ENCODE measurements at places on chromosomes 16 and 17. TPM values are rescaled to one million over a fixed set of nuclear protein-coding genes. Genes with fewer than 3 reads are reported as not detected.
A peak's percentile ranks its signal among the peaks of the same experiment; 100 is the strongest.

DNA sequence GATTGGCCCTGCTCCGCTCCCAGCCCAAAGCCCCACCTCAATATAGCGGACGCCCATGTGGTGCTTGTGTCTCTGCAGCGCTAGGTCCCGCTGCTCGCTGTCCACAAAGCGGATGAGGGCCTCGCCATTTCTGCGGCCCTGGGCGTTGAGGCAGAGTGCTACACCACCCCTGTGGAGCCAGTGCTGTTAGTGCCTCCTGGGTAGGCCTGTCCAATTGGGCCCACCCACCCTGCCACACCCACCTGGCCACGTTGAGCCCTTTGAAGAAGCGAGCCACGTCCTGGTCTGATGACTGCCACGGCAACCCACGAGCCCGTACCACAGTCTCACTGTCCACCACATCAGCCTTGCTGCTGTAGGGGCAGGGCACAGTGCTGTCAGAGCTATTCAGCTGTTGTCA, 3.6 kb downstream of the ESRP2 start:
- H3K27me3 ChIP-seq, result peaks cover 34% of the 10 kb centered on the region
- H3K4me3 ChIP-seq, result peak overlapping the region; percentile 22
- peaks cover 14% of the 10 kb centered on the region for H3K4me1 ChIP-seq
- no peak overlapping the region for H3K27ac ChIP-seq
- peaks cover 11% of the 10 kb centered on the region for H3K36me3 ChIP-seq
- DNase-seq, result no peak

DNA sequence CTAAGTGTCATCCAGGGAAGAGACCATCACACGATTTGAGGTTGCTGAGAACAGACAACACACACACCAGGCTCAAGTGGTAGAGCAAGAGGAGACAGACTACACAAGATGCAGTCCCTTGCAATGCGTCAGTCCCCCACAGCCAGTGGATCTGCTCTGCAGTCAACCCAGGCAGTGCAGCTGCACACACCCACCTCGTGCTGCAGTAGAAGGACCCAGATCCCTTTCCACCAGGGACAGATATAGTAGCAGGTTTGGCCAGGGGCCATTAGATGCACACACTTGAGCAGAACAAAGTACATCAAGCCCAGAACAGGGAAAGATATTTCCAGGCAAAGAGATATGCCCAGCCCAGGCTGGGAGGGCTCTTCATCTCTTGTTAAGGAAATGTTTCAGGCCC, 112.9 kb downstream of the GRIN2A start:
- H3K27me3 ChIP-seq, result peaks cover 33% of the 10 kb centered on the region
- no peak overlapping the region for H3K4me3 ChIP-seq
- no peaks in the 10 kb centered on the region for H3K36me3 ChIP-seq
- no peak overlapping the region for H3K27ac ChIP-seq

GRCh38 chr17:70242781-70243437, 73.6 kb downstream of the KCNJ2 start:
- H3K27ac ChIP-seq, result no peak overlapping the region
- peaks cover 21% of the 10 kb centered on the region for H3K4me1 ChIP-seq
- no peak for DNase-seq
- no peak overlapping the region for H3K4me3 ChIP-seq
- no peaks in the 10 kb centered on the region for H3K36me3 ChIP-seq

DNA sequence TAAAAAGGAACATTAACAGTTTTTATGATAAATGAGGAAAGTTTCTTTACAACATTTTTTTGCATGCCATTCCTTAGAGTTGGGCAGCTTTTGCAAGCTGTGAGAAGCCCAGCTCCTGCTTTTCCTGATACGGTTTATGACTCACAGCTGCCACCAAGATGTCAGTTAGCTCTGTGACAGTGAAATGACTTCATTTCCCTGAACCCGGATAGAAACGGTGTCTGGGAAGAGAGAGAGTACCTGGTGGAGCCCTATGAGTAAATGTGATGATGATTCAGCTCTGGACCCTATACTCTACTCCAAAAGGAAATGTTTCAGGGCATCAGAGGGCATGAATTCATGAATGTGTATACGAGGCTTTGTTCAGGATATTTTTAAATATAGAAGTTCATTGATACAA, 366.3 kb upstream of the HSBP1 start:
- DNase-seq, result no peak
- no peaks in the 10 kb centered on the region for H3K36me3 ChIP-seq
- H3K4me3 ChIP-seq, result no peak overlapping the region
- peaks cover 12% of the 10 kb centered on the region for H3K27me3 ChIP-seq

GRCh38 chr16:84450176-84450865, 54.1 kb downstream of the MEAK7 start:
- DNase-seq, result peak; percentile 55
- H3K27ac ChIP-seq, result peak overlapping the region; percentile 55
- no peak overlapping the region for H3K4me3 ChIP-seq
- H3K27me3 ChIP-seq, result no peaks in the 10 kb centered on the region

DNA sequence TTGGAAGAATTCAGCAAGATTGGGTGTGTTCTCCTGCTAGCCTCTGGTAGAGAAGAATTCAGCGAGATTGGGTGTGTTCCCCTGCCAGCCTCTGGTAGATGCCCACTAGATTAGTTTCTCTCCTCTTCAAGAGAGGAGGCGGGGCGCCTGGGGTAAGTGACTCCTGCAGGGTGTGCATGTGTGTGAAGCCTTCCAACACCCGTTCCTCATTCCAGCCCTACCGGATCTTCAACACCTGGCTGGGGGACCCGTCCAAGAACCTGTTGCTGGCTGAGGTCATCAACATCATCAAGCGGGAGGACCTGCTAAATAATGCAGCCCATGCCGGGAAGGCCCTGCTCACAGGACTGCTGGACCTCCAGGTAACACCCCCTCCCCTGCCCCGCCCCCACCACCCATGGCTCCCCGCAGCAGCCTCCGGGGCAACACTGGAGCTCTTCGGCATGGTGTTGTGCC, 21.3 kb downstream of the TMEM186 start:
- peak overlapping the region; percentile 89 for H3K27ac ChIP-seq
- no peaks in the 10 kb centered on the region for H3K27me3 ChIP-seq

GRCh38 chr17:57935833-57936807, 19.1 kb downstream of the CUEDC1 start:
- no peaks in the 10 kb centered on the region for H3K27me3 ChIP-seq
- H3K36me3 ChIP-seq, result no peaks in the 10 kb centered on the region
- peaks cover 51% of the 10 kb centered on the region for H3K4me1 ChIP-seq
- peak overlapping the region; percentile 92 for H3K27ac ChIP-seq
- DNase-seq, result no peak

DNA sequence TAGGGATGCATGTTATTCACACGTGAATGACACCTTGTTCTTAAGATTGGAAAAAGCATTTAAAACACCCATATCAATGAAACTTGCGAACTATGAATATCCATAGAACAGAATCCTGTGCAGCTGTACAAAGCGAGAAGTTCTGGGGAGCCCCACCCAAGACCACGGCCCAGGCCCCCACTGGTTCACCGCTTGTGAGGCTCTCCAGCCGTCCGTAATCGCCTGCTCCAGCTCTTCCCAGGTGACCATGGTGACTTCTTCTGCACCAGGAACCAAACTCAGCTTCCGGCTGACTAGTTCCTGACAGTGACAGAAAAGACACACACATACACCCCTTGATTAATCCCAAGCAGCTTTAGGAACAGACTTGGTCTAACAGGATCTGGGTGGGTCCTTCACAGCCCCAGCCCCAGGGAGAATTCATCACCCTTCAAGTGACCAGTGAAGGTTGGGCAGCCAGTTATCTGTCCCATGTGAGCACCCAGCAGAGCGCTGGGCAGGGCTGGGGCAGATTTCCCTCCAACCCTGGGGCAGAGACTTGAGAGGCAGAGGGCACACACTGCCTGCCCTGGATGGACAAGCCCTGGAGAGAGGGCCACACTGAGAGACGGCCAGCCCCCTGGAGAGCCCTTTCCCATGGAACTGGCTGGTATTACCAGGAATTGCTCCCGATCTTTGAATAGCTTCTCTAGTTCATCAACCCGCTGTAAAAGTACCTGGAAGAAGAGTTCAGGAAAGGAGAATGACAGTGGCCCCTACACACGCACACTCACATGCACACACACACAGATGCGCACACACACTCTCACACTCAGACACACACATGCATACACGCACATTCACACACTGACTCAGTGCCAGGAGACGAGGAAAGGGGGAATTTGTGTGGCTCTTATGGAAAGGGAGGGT, 3.6 kb downstream of the QRICH2 start:
- H3K4me3 ChIP-seq, result no peak overlapping the region
- peaks cover 4% of the 10 kb centered on the region for H3K4me1 ChIP-seq
- no peaks in the 10 kb centered on the region for H3K27me3 ChIP-seq
- DNase-seq, result no peak
- peak overlapping the region; percentile 11 for H3K27ac ChIP-seq
- H3K36me3 ChIP-seq, result peaks cover 3% of the 10 kb centered on the region

GRCh38 chr17:3983606-3984484, 19.6 kb upstream of the ATP2A3 start:
- no peak for DNase-seq
- H3K36me3 ChIP-seq, result no peaks in the 10 kb centered on the region
- H3K4me1 ChIP-seq, result peaks cover 2% of the 10 kb centered on the region
- H3K4me3 ChIP-seq, result no peak overlapping the region

DNA sequence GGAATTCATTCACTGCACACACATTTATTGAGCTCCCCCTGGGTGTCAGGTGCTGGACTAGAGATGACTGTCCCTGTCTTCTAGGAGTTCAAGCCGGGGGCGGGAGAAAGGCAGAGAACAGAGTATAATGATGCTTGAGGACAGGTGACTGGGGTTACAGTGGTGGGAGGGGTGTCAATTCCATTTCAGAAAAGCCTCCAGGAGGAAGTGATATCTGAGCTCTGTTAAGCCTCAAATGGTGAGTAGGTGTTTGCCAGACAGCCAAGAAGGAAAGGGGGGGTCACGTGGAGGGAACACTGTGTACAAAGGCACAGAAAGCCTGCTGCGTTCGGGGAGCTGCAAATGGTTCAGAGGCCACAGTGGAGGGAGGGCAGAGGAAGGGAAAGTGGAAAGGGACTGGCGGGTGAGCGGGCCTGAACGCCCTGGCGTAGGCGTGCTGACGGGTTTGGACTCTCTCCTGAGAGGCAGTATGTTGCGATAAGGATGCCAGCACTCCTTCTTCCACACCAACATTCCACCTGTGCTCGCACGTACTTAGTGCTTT, 9.7 kb upstream of the NXPH3 start:
- peak overlapping the region; percentile 39 for H3K4me3 ChIP-seq
- H3K4me1 ChIP-seq, result peaks cover 8% of the 10 kb centered on the region
- no peaks in the 10 kb centered on the region for H3K36me3 ChIP-seq
- peak overlapping the region; percentile 29 for H3K27ac ChIP-seq

GRCh38 chr16:28297784-28298510, 5.6 kb downstream of the SBK1 start:
- H3K4me1 ChIP-seq, result peaks cover 11% of the 10 kb centered on the region
- peaks cover 4% of the 10 kb centered on the region for H3K36me3 ChIP-seq
- no peak for DNase-seq
- no peak overlapping the region for H3K27ac ChIP-seq
- H3K4me3 ChIP-seq, result no peak overlapping the region
- H3K27me3 ChIP-seq, result no peaks in the 10 kb centered on the region

DNA sequence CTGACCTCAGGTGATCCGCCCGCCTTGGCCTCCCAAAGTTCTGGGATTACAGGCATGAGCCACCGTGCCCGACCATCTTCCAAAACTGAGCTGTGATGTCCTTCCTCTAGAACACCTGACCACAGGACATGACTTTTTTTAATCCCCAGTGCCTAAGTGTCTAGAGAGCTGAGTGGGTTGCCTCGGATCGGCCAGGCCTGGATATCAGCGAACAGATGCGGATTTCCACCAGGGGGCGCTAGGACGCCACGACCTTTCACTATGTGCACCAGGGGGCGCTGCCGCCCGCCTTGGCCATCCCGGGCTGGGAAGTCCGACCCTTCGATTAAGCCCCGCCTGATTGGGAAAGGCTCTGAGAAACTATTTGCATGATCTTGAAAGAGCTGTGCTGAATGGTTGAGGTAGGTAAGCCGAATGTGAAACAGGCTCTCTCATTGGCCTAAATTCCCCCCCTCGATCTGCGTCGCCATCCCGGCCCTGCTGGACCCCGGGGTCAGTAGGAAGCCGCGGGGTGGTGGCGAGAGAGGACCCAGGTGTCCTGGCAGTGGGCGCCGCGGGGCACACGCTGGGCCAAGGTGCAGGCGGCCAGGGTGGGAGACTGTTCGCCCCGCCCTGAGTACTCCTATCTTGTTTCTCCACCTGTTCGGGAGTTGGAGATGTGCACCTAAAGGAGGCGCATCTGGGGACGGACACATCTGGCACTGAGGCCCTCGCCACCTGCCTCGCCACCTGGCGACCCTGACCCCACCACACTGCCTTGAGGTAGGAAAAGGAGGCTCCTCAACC, at the start of gene ACBD4:
Gene ACBD4 (plus strand): TSS at position 496 of the 786 bp plus-strand sequence. CDS start 458 bp downstream, outside the sequence.
- peak within 1 kb of the TSS; percentile 90 for H3K27ac ChIP-seq
- peak within 1 kb of the TSS; percentile 87 for H3K4me3 ChIP-seq
- peaks cover 3% of the 10 kb centered on the region for H3K36me3 ChIP-seq
- H3K27me3 ChIP-seq, result no peaks in the 10 kb centered on the region
- H3K4me1 ChIP-seq, result peaks cover 16% of the 10 kb centered on the region
- peak; percentile 98 for DNase-seq

DNA sequence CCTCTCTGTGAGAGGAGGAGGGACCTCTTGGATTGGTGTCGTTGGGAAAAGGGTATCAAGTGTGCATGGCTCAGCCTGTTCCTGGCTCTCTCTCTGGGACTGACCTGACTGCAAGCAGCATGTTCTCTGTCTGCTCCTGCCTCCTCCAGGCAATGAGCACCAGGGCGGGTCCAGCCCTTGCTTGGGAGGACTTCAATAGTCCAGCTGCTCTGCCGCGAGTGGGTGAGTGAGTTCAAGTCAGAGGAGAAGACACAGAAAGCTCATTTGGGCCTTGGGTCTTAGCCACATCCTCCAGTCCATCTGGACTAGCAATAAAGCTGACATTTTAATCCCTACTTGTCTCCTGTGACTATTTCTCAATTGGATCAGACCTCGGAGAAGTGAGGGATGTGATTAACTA, 25.2 kb upstream of the TNS4 start:
- H3K36me3 ChIP-seq, result no peaks in the 10 kb centered on the region
- H3K4me1 ChIP-seq, result peaks cover 5% of the 10 kb centered on the region
- no peak for DNase-seq
- H3K27ac ChIP-seq, result no peak overlapping the region
- peaks cover 14% of the 10 kb centered on the region for H3K27me3 ChIP-seq

GRCh38 chr16:25633549-25633948, 58.2 kb upstream of the HS3ST4 start:
- no peak overlapping the region for H3K4me3 ChIP-seq
- H3K27ac ChIP-seq, result no peak overlapping the region
- DNase-seq, result no peak
- H3K4me1 ChIP-seq, result no peaks in the 10 kb centered on the region
- H3K36me3 ChIP-seq, result no peaks in the 10 kb centered on the region
- peaks cover 3% of the 10 kb centered on the region for H3K27me3 ChIP-seq

ACSM5 gene
- not detected for total RNA-seq

AOC3 gene
- total RNA-seq, result 1.5 TPM

KRTAP1-1 gene
- total RNA-seq, result not detected

KRTAP9-2 gene
- not detected for total RNA-seq

KRTAP9-4 gene
- total RNA-seq, result not detected

NPW gene
- 4.7 TPM for total RNA-seq

MARVELD3 gene
- total RNA-seq, result 38.8 TPM

GGT6 gene
- 1.0 TPM for total RNA-seq

PRSS53 gene
- 5.1 TPM for total RNA-seq

CFDP1 gene
- 62.5 TPM for total RNA-seq

GALK1 gene
- total RNA-seq, result 59.8 TPM

All from type B pancreatic cell (in vitro differentiated cells).